ENCODE measurements at places on chromosomes 4 and X.
A peak's percentile ranks its signal among the peaks of the same experiment; 100 is the strongest.

DNA sequence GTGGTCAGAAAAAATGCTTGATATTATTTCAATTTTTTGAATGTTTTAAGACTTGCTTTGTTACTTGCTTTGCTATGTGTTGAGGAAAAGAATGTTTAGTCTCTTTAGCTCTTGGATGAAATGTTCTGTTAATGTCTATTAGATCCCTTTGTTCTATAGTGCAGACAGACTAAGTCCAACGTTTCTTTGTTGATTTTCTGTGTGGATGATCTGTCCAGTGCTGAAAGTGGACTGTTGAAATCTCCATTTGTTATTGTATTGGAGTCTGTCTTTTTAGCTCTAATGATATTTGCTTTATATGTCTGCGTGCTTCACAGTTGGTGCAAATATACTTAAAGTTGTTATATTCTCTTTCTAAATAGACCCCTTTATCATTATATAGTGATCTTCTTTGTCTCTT lies 220.6 kb downstream of the GUCY2F start:
- DNase-seq, result no peak

GRCh38 chr4:169417629-169418282 lies 147.0 kb upstream of the SH3RF1 start:
- no peak for DNase-seq

GRCh38 chr4:127165971-127166370 lies 466.8 kb upstream of the INTU start:
- no peak for DNase-seq

- peak; percentile 0 for DNase-seq
These were observed 88.7 kb downstream of the ATP11C start for GRCh38 chrX:139844163-139844562.

- DNase-seq, result no peak
These were observed 14.7 kb downstream of the GRPR start for GRCh38 chrX:16138108-16138427.

- no peak for DNase-seq
These were observed 30.4 kb upstream of the NMU start for GRCh38 chr4:55666535-55666934.

- no peak for DNase-seq
These were observed 79.2 kb upstream of the ATOH1 start for GRCh38 chr4:93749292-93749761.

DNA sequence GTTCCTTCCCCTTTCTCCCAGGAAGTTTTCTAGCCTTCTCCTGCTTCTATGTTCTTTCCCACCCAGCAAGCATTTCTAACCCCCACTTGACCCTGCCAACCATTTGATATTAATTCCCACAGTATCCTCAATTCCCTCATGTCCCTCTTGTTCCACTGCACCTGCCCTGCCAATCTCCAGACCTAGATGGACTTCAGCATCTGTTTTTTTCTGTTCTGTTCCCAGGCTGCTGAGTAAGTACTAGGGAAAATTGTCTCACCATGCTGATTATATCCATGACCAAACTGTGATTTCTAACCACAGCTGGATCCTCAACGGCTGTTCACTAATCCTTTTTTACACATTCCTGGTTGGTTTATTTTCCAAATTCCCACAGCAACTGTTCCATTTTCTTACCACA lies 37.7 kb downstream of the CLCN5 start:
- no peak for DNase-seq

GRCh38 chr4:172983014-172983413 lies 185.6 kb upstream of the GALNT7 start:
- no peak for DNase-seq

GRCh38 chr4:64271601-64272081 lies 137.6 kb downstream of the TECRL start:
- DNase-seq, result peak; percentile 41

DNA sequence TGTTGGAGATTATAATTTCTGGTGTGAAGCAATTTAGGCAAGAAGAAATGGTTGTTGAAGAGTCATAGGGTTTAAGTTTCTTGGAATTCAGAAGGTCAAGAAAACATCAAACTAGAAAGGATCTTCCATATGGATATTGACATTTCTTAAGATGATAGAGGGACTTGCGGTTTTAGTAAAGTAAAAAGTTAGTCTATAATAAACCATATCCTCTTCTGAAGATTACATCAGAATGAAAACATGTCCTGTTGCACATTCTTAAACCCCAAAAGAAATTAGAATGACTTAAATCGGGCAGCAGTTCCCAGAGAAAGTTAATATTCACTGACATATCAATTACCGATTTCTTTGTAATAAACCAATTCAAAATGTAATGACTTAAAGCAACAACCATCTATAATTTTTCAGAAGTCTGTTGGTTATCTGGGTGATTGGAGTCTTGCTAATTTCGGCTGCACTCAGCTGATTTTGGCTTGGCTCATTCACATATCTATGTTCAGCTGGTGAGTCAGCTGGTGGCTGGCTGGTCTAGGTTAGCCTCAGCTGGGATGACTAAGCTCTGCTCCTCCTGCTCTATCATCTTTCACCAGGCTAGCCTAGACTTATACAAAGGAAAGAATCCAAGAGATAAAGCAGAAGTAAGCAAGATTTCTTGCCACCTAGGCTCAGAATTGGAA lies 24.4 kb upstream of the DYNLT3 start:
- no peak for DNase-seq

DNA sequence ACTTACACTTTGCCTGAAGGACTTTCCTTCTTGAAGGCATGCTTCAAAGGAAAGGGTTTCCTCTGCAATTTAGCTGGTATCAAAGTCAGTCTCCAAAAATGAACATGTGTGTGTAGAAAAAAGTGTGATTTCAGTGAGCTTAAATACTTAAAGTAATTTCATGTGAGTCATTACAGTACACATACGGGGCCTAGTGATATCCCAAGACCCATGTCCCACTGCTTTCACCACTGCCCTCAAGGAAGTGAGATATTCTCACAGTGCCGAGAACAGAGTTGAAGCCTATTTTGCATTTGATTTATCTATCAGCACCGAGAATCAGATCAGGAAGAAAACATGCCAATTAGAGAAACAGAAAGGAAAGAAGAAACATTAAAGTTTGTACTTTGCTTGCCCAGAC lies 61.0 kb downstream of the CHST7 start:
- no peak for DNase-seq

DNA sequence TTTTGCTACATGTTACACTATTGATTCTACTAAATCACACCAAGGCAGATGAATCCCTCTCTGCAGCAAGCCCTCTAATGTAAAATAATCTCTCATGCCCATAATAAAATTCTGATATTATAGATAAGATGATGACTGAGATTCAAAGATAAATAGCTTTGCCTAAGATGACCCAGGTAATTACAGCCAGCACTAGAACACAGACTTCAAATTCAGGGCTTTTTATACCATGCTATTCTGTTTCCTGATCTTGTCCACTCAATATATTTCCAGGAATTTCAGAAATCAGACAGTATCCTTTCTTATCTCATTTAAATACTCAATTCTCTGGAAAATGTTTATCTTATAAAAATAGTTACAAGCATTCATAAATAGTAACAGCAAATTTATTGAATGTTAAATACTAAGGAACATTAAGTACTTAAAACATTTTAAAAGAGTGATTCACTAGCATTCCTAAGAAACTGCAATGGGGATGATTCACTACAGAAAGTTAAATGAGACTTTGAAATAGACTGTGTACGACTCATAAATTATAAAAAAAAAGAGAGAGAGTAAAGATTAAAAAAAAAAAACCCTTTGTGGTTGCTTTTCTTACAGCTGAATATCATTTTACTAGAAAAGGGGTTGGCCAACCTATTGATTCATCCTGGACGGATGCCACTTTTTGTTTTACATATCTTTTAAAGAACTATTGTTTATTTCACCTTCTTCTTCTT lies 45.8 kb upstream of the IL21 start:
- DNase-seq, result no peak

DNA sequence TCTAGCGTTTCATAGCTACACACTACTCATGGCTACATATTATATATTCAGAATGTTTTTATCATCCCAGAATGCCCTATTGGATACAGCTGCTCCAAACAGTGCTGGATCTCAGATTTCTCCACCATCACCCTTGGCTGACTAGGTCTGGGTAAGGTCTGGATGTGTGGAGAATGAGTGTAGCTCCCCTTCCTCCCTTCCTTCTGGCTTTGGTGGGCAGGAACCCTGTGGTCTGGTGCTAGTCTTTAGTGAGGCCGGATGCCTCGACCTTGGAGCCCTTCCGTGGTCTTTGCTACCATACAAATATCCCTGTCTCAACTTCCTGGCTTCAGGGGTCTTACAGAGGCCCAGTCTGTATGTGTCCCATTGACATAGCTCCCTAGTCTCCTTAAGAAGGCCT lies 52.1 kb upstream of the KDR start:
- DNase-seq, result no peak

- DNase-seq, result no peak
These were observed 87.7 kb upstream of the MAP3K15 start for GRCh38 chrX:19602866-19603622.

GRCh38 chrX:131572372-131573014 lies 28.6 kb downstream of the OR13H1 start:
- no peak for DNase-seq

GRCh38 chrX:121014826-121015225 lies 29.3 kb upstream of the CT47A1 start:
- DNase-seq, result no peak

- DNase-seq, result no peak
These were observed 115.2 kb downstream of the DDIT4L start for GRCh38 chr4:100075056-100075455.

- DNase-seq, result no peak
These were observed 86.4 kb downstream of the LDB2 start for GRCh38 chr4:16812041-16812440.

- no peak for DNase-seq
These were observed 987.2 kb downstream of the CCSER1 start for GRCh38 chr4:91114386-91114785.

DNA sequence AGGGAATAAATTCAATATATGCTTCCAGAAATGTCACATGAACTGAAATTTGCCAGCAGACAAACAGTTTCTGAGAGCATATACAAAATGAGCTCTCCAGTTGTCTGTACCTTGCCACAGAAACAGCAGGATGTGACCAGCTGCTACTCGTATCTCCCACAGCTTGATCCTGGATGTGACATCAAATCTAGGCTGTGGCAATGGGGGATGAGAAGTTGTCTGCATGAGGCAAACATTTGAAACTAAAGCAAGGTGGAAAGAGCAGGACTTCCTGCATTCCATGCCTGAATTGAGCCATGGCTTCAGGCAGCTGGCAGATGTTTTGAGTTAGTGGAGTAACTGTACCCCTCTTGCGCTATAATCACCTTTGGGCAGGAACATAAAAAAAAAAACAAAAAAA lies 1724.0 kb downstream of the RPA4 start:
- DNase-seq, result no peak

- DNase-seq, result no peak
These were observed 2717.2 kb downstream of the PCDH7 start for GRCh38 chr4:33437406-33437805.

GRCh38 chrX:17594693-17595092 lies 142.6 kb upstream of the SCML1 start:
- no peak for DNase-seq

GRCh38 chrX:48968377-48968776 lies 3.3 kb downstream of the KCND1 start:
- DNase-seq, result no peak

DNA sequence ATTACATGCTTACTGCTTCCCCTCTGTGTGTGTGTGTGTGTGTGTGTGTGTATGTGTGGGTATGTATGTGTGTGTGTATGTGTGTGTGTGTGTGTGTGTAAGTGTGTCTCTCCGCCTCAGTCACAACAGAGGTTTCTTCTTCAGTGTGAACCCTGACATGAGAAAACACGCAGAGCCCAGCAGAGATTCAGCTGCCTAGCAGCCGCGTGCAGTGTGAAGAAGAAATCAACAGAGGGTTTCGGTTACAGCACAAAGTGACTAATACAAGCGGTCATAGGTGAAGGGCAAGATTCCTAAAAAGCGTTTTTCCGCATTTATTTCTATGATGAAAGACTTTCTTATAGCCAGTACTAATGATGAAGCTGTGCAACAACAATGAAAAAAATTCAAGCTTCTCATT lies 55.3 kb upstream of the ZFP42 start:
- DNase-seq, result no peak

DNA sequence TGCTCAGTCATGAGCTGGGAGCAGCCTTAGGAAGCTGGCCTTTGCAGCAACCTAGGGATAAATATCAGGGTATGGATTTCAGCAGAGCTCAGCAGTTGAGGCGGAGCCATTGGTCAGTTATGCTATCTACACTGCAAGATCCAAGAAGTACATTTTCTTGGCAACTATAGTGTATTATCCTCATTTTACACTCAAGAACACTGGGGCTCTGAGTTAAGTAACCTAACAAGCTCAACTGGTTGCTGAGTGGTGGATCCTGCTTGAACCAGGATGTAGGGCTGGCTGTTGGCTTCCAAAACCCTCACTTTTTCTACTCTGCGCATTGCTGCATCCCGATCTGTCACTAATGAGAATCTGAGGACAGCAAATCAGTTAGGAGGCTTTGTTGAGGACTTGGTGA lies 1.5 kb upstream of the SCARB2 start:
- no peak for DNase-seq

GRCh38 chr4:147638942-147639341 lies 21.7 kb downstream of the TMEM184C start:
- DNase-seq, result no peak

DNA sequence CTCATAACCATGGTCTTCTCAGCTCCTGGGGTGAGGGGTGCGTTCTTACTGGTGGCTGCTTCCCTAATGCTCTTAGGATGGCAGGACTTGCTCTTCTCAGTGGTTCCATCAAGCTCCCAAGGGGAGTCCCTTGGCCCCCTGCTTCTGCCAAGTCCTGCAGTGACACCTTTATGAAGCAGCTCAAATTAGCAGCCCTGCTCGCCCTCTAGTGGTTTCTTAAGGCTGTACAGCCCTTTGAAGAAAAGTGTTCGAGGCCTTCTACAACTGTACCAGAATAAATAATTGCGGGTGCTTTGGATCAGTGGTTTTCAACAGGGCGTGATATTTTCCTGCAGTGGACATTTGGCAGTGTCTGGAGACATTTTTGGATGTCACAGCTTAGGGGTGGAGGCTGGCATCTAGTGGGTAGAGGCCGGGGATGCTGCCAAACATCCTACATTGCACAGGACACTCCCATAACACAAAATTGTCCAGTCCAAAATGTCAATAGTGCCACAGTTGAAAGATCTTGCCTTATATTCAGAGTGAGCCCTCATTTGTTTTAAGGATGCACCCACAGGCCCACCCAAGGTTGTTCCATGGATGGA lies 204.7 kb upstream of the S100G start:
- DNase-seq, result peak; percentile 10

DNA sequence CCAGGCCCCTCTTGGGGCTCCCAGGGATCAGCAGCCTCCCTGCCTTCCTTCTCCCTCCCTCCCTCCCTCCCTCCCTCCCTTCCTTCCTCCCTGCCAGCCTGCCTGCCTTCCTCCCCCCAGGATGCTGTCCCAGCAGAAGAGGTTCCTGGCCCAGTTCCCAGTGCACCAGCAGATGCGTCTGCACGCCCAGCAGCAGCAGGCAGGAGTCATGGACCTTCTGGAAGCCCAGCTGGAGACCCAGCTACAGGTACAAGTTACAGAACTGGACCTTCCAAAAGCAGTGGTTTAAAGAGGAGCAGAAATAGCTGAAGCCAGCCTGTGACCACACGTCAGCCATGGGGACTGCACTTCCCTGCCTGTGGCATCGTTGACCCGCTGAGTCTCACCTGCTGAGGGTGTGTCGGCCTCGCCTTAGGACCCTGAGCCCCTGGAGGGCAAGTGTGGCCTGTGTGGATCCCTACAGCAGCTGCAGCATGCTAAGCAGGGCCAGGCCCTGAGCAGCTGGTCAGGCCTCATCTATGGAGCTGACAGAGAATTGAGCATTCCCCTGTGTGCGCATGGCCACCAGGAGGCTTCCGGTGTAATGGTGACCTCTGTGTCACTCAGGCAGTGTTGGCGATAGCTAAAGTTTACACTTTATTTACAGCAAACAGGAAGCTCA lies 84.7 kb downstream of the CRMP1 start:
- DNase-seq, result no peak

GRCh38 chr4:98662055-98662453 lies 3.6 kb upstream of the TSPAN5 start:
- DNase-seq, result no peak
